Astrocyte of the cerebellum (primary cell): ENCODE measurements at places on chromosomes 7 and 10.

GRCh38 chr7:129943352-129943751 lies 9.4 kb downstream of the UBE2H start:
- no peak for DNase-seq

GRCh38 chr10:4136121-4136520 lies 351.1 kb upstream of the KLF6 start:
- no peak for DNase-seq

DNA sequence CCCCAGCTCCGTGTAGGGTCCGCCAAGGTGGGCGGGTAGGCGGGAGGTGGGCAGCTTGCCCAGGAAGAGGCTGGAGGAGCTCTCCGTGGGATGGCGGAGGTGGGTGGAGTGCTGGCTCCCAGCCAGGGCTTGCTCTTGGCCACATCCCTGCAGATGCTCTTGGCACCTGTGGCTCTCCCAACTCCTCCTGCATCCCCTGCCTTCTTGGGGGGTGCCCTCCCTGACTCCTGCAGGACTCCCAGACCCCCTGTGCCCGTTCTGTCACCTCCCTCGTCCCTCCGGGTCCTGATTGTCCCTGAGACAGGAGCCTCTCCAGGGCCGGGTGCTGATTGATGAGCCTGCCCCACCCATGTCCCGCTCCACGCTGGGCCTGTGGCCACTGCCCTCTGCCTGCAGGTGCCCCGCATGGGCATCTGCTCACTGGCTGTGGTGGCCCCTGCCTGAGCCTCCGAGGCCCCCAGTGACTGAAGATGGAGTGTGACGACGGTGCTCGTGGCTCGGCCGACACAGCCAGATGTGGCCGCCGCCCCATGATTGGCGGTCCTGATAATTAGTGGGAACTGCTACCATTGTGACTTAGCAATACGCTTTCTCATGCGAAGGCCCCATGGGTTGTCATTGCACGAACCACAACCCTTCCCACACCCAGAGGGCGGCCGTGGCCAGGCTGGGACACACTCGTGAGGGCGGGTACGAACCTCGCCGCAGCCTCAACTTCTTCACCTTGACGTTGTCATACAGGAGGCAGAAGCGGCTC lies 23.6 kb downstream of the CFAP46 start:
- DNase-seq = no peak

DNA sequence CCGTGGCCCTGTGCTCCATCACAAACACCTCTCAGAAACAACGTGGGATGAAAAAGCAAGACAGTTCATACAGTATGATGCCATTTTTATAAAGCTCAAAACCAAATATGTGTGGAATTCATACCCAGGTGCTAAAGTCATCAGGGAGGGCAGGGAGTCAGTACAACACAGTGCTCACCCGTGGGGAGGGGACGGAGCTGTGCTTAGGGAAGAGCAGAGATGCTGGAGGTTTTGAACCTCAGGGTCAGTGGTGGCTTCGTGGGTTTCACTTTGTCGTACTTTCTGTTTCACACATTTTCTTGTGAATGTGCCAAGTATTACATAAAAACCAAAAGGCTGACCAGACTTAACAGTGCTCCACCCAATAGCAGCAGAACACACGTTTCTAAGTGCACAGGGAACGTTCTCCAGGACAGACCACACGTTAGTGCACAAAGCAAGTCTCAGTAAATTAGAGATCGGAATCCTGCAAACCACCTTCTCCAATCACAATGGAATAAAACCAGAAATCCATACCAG lies 21.2 kb downstream of the ZMIZ2 start:
- no peak for DNase-seq

DNA sequence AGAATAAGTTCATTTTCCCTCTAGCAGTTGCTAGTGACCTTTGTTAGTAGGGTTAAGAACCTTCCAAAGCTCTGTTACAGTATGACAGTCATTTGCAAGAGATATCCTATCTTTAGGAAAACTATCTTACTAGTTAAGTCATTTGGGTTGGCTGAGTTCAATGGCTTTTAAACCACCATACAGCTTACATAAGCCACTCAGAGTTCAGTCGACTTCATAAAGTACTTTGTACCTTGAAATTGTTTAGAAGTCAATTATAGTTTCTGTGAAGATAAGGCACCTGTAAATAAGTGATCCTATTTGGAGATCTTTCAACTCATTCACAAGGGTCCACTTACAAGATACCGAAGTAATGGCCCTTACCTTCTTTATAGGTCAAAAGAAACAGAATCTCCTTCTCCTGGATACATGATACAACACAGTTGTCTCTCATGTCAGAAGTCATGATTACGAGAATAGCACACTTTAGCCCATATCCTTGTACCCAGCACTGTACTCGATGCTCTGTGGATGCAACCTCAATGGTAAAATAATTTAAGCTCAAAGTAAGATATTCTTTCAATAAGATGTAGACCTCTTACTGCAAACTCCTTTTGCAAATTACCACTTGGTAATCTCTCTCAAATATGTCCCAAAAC lies 11.9 kb upstream of the ABCC2 start:
- DNase-seq = no peak

DNA sequence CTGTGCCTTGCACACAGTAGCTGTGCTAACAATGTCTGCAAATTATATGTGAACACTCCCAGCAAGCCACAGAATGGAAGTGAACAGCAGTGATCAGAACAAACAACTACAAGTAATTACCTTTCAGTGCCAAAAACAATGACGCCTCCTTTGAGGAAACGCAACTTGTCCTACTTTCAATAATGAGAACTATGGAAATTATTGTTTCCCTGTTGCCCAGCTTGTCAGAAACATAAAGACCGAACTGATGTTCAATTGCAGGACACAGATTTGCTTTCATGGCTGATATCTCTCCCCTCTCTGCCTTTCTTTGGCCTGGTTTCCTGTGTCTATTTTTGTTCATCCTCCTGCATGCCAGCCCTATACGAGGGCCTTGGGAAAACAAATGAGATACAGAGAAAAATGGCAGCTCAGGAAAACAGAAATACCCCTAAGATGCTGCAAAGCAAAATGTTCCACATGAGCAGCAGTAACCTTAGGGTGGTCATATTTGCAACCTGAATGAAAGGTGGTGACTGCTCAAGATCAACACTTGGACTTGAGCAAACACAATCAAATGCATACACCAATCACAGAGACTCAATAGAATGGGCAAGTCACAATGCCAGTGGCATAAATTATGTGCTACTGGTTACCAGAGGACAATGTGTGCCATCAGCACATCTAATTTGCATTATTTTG lies 26.8 kb downstream of the COBL start:
- no peak for DNase-seq

GRCh38 chr7:108452707-108453106 lies 3.5 kb downstream of the NRCAM start:
- DNase-seq = no peak

DNA sequence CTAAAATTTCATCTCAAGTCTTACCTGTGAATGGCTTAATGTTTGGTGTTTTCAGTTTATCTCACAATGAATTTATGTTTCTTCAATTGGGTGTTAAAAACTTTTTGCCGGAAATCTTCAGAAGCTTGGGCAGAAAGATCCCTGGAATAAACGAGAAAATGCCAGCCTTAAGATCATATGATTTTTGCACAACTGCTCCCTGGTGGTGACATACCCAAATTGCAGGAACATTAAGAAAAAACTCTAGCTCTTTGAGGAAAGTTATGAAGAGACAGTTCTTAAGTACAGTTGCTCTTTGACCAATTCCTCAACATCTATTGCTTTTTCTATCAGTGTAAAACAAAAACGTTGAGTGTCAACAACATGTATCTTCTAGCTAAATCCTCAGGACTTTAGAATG lies 48.2 kb upstream of the CREB5 start:
- DNase-seq = no peak
